A549 treated with CpdA at 1 μM for 4 hours (cell line): ENCODE measurements at places on chromosomes 13 and 19. TPM values are rescaled to one million over a fixed set of nuclear protein-coding genes. Genes with fewer than 3 reads are reported as not detected.

LGALS14 gene
- total RNA-seq: not detected in 5 replicates

CALR gene
- 606 to 640 TPM (median 607 TPM) in 5 replicates for total RNA-seq

ZNF30 gene
- 5.0 to 5.9 TPM (median 5.2 TPM) in 5 replicates for total RNA-seq

AP2S1 gene
- 224 to 309 TPM (median 291 TPM) in 5 replicates for total RNA-seq

NALCN gene
- total RNA-seq: 3.4 to 5.0 TPM (median 4.4 TPM) in 5 replicates

XRCC1 gene
- total RNA-seq: 29.6 to 33.2 TPM (median 31.3 TPM) in 5 replicates

SIGLECL1 gene
- total RNA-seq: not detected in 5 replicates
